ENCODE measurements at places on chromosomes 5 and 9. TPM values are rescaled to one million over a fixed set of nuclear protein-coding genes. Genes with fewer than 3 reads are reported as not detected.
A peak's percentile ranks its signal among the peaks of the same experiment; 100 is the strongest.

- H3K4me3 ChIP-seq, result no peak overlapping the region
- no peaks in the 10 kb centered on the region for H3K27me3 ChIP-seq
- no peaks in the 10 kb centered on the region for H3K4me1 ChIP-seq
- DNase-seq, result peak; percentile 64
Observed at GRCh38 chr5:150567031-150567717, 59.2 kb downstream of the NDST1 start.

DNA sequence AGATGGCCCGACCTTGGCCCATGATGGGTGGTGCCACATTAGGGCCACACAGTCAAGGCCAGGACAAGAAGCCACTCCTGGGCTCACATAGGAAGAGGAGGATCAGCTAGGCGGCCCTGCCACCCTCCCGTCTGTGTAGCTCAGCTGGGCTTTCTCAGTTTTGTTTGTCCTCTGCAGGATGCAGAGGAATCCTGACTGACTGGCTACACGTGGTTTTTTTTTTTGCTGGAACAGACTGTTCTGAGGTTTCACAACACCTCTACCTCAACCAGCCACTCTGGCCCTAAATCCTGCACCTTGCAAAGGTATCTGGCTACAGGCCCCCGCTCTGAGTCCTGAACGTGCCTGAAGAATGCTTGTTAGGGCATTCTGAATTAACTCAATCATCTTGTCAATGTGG lies 88.3 kb upstream of the MSX2 start:
- H3K27ac ChIP-seq, result no peak overlapping the region
- H3K27me3 ChIP-seq, result no peaks in the 10 kb centered on the region

GRCh38 chr9:682633-683508 lies 158.6 kb upstream of the DMRT1 start:
- H3K4me3 ChIP-seq, result no peak overlapping the region
- H3K4me1 ChIP-seq, result peaks cover 7% of the 10 kb centered on the region
- no peak overlapping the region for H3K27ac ChIP-seq
- no peak for DNase-seq

DNA sequence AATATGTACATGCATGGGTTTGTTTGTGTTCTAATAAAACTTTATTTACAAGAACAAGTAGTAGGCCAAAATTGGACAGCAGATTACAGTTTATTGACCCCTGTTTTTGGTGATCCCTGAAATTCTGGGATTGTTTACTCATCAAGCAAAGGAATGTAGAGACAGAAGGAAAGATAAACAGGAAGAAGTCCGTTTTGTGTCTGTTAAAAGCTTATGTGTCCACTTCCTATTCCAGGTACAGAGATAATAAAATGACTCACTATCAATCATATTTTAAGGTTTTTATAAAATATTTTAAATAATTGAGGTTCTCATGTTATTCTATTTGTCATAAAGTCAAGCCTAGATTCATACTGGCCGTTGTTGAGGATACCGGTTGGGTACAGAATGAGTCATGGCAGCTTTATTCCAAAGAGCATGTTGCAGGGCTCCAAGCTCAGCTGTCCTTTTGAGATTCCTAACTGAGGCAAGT lies 214.9 kb upstream of the DAB2 start:
- no peaks in the 10 kb centered on the region for H3K4me1 ChIP-seq
- no peak overlapping the region for H3K27ac ChIP-seq
- no peak overlapping the region for H3K4me3 ChIP-seq
- H3K36me3 ChIP-seq, result no peaks in the 10 kb centered on the region
- DNase-seq, result no peak

DNA sequence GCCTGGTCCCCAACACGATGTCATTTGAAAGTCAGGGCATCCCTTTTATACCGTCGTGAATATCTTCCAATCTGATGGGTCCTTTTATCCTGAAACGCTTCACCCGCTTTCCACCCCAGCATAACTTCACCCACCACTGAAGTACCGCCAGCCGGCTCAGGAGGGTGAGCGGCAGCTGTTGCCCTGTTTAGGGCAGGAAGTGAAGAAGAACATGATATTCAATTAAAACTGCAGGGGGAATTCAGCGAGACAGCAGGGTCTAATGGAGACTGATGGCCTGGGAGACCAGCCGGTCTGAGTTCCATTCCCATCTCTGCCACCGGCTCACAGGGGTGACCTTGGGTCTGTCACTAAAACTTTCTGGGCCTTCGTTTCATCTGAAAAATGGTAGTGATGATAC lies 68.2 kb upstream of the EGFLAM start:
- DNase-seq, result no peak
- H3K27me3 ChIP-seq, result peaks cover 20% of the 10 kb centered on the region
- H3K4me3 ChIP-seq, result no peak overlapping the region
- H3K27ac ChIP-seq, result no peak overlapping the region

GRCh38 chr5:145218982-145219381 lies 616.2 kb downstream of the PRELID2 start:
- no peak for DNase-seq
- no peaks in the 10 kb centered on the region for H3K27me3 ChIP-seq
- no peak overlapping the region for H3K4me3 ChIP-seq
- H3K36me3 ChIP-seq, result no peaks in the 10 kb centered on the region
- H3K4me1 ChIP-seq, result no peaks in the 10 kb centered on the region

- peak overlapping the region; percentile 77 for H3K27ac ChIP-seq
- no peak for DNase-seq
- H3K27me3 ChIP-seq, result no peaks in the 10 kb centered on the region
- peaks cover 17% of the 10 kb centered on the region for H3K4me1 ChIP-seq
- peaks cover 17% of the 10 kb centered on the region for H3K36me3 ChIP-seq
- H3K4me3 ChIP-seq, result peak overlapping the region; percentile 100
Observed at GRCh38 chr5:172959824-172960799, 888 bp downstream of the RPL26L1 start.

- H3K4me3 ChIP-seq, result no peak overlapping the region
- no peak overlapping the region for H3K27ac ChIP-seq
Observed at GRCh38 chr9:131104016-131104740, 7.8 kb downstream of the AIF1L start.

GRCh38 chr9:135959814-135960213 lies 1.4 kb downstream of the UBAC1 start:
- H3K27ac ChIP-seq, result peak overlapping the region; percentile 60
- DNase-seq, result no peak
- H3K27me3 ChIP-seq, result peaks cover 5% of the 10 kb centered on the region
- peaks cover 18% of the 10 kb centered on the region for H3K4me1 ChIP-seq
- peaks cover 3% of the 10 kb centered on the region for H3K36me3 ChIP-seq
- peak overlapping the region; percentile 75 for H3K4me3 ChIP-seq

DNA sequence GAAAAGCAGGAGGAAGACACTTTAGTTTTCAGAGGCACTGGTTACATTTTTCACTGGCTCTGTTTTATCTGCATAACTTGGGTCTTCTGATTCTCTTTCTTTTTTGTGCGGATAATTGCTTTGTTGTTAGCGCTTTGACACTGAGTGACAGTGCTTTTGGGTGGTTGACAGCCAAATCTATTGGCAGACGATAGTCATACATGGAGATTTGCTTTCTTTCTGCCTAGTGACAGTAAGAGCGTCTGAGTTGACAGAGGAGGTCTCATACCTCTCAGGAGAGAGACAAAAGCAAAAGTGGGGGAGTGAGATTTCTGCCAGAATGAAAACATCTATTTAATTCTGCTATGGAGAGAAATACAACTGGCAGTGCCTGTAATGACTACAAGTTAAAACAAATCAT lies 2278.0 kb upstream of the WWC1 start:
- no peak overlapping the region for H3K4me3 ChIP-seq
- H3K36me3 ChIP-seq, result no peaks in the 10 kb centered on the region
- no peaks in the 10 kb centered on the region for H3K27me3 ChIP-seq
- no peak overlapping the region for H3K27ac ChIP-seq
- H3K4me1 ChIP-seq, result no peaks in the 10 kb centered on the region

DNA sequence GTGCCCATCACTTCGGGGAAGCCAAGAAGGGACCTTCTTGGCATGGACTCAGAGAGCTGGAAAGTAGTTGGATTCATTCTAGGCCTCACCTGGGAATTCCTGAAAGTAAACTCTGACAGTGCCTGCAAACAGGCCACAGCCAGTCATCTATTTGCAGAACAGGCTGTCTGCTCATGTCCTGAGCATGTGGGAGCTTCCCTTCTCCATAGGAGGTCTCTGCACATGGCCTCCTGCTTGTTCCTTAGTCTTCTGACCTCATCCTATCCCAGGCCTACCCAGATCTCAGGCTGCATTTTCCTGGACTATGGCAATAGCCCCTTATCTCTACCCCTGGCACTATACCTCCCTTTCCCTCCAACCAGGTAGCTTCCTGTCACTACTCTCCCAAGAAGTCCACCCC lies 67.2 kb upstream of the FSTL4 start:
- no peak overlapping the region for H3K4me3 ChIP-seq
- H3K36me3 ChIP-seq, result no peaks in the 10 kb centered on the region
- peaks cover 7% of the 10 kb centered on the region for H3K27me3 ChIP-seq
- no peak for DNase-seq
- no peak overlapping the region for H3K27ac ChIP-seq
- no peaks in the 10 kb centered on the region for H3K4me1 ChIP-seq

GRCh38 chr5:166091931-166092330 lies 2199.5 kb upstream of the WWC1 start:
- DNase-seq, result no peak
- H3K4me3 ChIP-seq, result no peak overlapping the region
- H3K27me3 ChIP-seq, result no peaks in the 10 kb centered on the region
- H3K4me1 ChIP-seq, result no peaks in the 10 kb centered on the region
- no peak overlapping the region for H3K27ac ChIP-seq
- H3K36me3 ChIP-seq, result no peaks in the 10 kb centered on the region

DNA sequence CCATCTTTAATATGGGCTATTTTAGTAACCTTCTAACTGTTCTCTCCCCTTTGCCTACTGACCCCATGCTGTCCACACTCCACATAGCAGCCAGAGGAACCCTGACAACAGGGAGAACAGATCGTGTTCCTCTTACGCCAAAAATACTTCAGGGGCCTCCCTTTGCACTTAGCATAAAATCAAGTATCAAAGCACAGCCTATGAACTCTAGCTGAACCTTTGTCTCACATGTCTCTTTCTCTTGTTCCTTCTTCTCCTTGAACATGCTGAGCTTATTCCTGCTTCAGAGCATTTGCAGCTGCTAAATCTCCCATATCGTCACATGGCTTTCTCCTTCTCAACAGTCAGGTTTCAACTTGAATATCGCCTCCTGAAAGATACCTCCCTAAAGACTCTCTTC lies 698.8 kb upstream of the C9orf72 start:
- peak overlapping the region; percentile 68 for H3K27ac ChIP-seq
- no peaks in the 10 kb centered on the region for H3K27me3 ChIP-seq
- H3K4me3 ChIP-seq, result no peak overlapping the region

- no peak overlapping the region for H3K4me3 ChIP-seq
- no peaks in the 10 kb centered on the region for H3K4me1 ChIP-seq
- no peak overlapping the region for H3K27ac ChIP-seq
- no peak for DNase-seq
- H3K36me3 ChIP-seq, result no peaks in the 10 kb centered on the region
- H3K27me3 ChIP-seq, result no peaks in the 10 kb centered on the region
Observed at GRCh38 chr5:40559306-40559705, 120.4 kb upstream of the PTGER4 start.

Gene POU5F2
- 0.89 TPM for total RNA-seq

Gene DNAH5
- total RNA-seq, result 1.7 TPM

Gene BAG1
- 54.1 TPM for total RNA-seq

Gene CCIN
- 0.62 TPM for total RNA-seq

Gene DDX4
- 0.04 TPM for total RNA-seq

Gene SHOC1
- not detected for total RNA-seq

Gene DOCK2
- 4.5 TPM for total RNA-seq

Data from muscle of leg (tissue), 16 donors.